T1000 (cell line): ENCODE measurements at places on chromosomes 7 and 10.
A peak's percentile ranks its signal among the peaks of the same experiment; 100 is the strongest.

DNA sequence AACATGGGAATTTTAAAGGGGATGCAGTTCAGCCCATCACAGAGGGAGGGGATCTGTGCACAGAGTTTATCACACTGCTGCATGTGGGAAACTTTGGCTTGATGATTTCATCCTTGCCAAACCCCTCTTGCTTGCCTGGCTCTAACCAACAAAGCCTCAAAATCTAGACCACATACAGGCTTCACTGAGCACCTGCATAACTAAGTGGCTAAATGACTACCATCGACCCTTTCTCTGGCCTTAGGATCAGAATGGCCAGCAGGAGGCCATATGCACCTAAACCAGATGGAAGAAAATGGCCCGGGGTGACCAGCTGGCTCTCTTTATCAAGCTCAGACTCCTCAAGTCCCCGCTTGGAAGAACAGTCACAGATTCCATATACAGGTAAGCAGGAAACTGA is 15.6 kb upstream of the ZNF25 start:
- no peak for DNase-seq

DNA sequence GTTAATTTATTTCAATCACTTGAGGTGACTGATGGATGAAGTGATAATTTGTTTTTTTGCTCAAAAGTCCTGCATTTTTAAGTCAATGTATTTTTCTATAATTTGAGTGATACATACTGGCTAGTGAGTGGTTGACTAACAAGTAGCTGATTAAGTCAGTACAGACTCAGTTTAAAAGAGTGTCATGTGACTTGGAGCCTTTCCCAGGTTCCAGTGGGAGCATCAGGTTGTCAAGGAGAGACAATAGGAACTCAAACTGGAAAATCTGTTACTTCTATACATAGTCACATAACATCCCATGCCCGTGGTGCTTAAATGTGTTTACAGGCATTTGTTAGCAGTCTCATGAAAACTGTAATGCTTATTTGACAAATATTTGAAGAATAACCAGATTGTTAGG is 154.7 kb downstream of the ANK3 start:
- DNase-seq, result no peak

- no peak for DNase-seq
Measured at GRCh38 chr10:61899997-61900828, 1.3 kb upstream of the ARID5B start.

DNA sequence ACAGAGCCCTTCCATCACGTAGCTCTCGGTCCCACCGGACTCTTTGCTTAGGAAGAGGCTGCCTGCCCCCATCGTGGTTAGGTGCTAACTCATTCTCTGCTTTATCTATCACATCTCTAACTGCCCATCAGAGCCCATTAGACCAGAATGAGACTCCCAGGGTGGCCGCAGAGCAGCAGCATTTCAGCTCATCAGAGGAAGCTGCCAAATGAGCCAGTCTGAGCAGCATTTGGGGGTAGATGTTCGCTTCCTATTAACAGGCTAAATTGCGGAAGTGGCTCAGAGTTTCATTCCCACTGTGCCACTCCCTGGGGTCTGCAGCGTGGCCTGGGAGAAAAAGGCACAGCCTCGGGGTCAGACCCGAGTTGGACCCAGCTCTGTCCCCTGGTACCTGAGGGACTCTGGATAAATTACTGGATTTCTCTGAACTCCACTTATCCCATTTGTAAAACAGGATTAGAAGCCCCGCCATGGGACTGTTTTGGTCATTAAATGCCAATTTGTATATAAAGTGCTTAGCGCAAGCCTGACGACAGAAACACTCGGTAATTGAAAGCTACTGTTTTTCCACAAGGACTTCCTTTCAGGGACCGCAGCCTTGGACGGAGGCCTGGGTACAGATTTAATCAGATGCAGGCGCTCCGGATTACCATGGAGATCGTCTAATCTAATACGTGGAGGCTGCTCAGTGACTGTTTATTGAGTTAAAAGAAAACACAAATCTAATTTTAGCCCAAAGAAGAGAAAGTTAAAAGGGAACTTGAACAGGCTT is 73.8 kb upstream of the PRLHR start:
- DNase-seq, result no peak

- DNase-seq, result peak; percentile 1
Measured at GRCh38 chr7:8433477-8434289, at the start of gene NXPH1. Gene NXPH1 (plus strand): TSS chr7:8433609.

DNA sequence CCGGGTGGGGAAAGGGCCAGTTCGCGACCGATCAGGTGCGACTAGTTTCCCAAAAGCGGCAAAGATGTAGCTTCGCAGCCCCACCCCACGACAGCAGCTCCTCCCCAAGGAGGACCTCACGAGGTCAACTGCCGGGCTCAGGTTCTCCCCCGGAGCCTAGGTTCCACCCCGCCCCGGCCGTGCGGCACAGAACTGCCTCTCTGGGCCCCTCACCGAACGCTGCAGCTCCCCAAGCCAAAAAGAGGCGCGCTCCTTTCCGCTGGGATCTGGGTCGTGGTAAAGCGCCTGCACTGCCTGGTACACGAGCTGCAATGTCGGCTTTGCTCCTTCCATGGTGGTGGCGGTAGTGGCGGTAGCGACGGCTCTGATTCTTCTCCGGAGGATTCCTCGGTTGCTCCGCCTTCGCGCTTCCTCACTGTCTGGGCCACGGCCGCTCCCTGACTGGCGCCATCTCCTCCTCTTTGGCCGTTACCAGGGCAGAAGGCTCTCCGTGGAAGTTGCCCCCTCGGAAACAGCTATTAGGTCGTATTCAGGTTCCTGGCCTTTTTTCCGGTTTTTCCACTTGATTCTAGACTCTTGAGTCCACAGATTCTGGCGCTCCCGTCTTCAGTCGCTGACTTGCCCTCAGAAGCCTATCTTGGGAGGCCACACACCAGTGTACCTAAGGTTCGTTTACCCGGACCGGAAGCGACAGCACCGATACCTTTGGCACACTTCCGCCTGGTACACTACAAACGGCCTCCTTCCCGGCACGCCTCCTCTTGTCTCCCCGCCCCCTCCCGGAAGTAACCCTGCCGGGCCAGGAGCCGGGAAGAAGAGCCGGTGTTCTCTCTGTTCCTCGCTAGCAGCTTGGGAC is at the start of gene TNPO3:
Gene TNPO3 (minus strand): TSS at position 674 of the 856 bp plus-strand sequence. CDS start 341 bp downstream, at position 333.
- DNase-seq, result peak; percentile 71

GRCh38 chr10:6108072-6108471 is 19.2 kb downstream of the RBM17 start:
- no peak for DNase-seq

DNA sequence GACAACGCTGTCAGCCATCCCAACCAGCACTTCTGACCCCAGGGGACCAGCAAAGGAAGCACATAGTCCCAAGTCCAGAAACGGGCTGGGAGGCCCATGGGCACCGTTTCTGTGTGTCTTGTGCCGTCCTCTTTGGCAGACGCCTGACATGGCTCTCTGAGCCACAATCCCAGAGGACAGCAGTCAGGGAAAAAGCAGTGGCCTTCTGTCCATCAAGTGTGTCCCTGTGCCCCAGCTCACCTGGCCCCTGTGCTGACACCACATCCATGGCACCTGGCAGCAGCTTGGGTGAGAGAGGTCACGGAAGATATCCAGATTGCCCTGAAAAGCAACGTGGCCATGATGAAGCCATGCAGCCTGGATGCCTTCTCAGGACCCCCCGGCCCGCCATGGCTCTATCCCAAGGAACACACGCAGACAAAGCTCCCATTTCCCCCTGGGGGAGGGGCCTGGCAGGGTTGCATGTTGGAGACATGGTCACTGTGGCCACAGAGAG is 38.1 kb upstream of the ANTXRL start:
- DNase-seq, result no peak

- DNase-seq, result no peak
Measured at GRCh38 chr7:131952365-131952764, 395.9 kb upstream of the PODXL start.

DNA sequence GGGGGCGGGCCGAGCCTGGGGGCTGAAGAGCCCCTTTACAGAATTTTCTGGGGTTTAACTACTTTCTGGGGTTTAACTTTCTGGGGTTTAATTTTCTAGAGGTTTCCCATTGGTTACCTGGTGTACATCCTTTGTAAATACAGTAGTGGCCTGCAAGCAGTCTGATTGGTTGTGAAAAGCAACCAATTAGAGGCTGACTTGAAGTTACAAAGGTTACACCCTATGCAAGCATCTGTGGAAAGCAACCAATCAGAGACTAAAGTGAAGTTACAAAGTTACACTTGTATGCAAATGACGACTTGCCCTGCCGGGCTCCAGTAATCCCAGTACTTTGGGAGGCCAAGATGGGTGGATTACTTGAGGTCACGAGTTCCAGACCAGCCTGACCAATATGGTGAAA is 27.4 kb downstream of the GTF2I start:
- DNase-seq, result no peak

GRCh38 chr10:21174715-21175495 is 277.8 kb upstream of the NEBL start:
- DNase-seq, result no peak

DNA sequence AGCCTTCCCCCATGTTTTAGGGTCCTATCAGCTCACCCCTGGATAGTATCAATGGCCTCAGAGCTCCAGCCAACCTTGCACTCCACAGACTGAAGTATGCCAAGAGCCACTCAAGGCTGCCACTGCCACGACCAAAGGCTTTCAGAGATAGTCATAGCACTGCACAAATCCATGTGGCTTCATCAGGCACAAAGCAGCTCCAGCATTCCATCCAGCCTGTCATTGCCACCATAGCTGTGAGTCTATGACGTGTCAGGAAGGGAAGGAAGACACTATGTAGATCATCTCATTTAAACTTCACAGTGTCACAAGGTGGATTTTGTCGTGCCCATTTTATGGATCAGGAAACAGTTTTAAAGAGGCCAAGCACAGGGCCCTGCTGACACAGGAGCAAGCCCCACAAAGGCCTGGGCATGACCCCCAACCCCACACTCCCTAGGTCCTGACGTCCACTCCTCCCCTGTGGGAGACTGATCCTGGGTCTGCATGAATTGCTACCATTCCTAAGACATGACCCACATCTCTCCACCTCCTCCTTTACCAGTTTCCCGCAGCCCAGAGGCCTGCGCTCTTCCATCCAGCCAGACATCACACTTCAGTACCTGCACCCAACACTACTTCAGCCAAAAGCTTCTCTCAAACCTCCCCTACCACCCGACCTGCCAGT is 119.4 kb downstream of the DIP2C start:
- DNase-seq, result no peak

GRCh38 chr10:79137300-79137756 is 68.6 kb downstream of the ZMIZ1 start:
- DNase-seq, result no peak

- no peak for DNase-seq
Measured at GRCh38 chr10:73471226-73471625, 24.6 kb downstream of the PPP3CB start.

GRCh38 chr7:138663725-138664710 is 37.1 kb downstream of the SVOPL start:
- DNase-seq, result no peak

DNA sequence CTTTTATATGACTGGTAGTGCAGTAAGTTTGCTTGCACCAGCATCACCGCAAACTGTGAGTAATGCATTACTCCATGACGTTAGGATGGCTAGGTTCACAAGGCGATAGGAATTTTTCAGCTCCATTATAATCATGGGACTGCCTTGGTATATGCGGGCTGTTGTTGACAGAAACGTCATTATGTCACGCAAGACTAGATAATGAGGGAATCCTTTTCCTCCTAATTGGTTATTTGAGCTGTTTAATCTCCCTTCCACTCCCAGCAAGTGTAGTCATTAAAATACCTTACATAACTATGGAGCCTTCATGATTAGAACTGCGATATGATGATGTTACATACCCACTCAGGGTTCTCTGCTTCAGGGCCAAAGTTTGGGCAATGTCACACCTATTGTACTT is 17.3 kb downstream of the KLLN start:
- DNase-seq, result peak; percentile 38

- DNase-seq, result no peak
Measured at GRCh38 chr7:141877365-141877764, 36.1 kb upstream of the PRSS37 start.

GRCh38 chr7:118590107-118590506 is 365.6 kb downstream of the ANKRD7 start:
- no peak for DNase-seq

DNA sequence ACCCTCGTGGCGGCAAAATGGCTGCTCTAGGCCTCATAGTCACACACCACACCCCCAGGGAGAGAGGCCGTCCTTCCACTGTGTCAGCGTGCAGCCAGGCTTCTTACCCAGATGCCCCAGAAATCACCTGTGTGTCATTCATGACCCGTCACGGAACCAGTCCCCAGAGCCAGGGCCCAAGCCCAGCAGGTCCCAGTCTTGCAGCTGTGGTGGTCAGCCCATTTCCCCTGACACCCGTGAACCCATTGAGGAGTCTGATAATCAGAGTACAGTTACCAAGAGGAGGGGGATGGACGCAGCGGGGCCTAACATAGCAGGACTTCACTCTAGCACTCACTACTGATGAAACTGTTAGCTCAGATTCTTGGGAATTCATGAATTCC is 112.1 kb downstream of the ACTR3B start:
- DNase-seq, result no peak

DNA sequence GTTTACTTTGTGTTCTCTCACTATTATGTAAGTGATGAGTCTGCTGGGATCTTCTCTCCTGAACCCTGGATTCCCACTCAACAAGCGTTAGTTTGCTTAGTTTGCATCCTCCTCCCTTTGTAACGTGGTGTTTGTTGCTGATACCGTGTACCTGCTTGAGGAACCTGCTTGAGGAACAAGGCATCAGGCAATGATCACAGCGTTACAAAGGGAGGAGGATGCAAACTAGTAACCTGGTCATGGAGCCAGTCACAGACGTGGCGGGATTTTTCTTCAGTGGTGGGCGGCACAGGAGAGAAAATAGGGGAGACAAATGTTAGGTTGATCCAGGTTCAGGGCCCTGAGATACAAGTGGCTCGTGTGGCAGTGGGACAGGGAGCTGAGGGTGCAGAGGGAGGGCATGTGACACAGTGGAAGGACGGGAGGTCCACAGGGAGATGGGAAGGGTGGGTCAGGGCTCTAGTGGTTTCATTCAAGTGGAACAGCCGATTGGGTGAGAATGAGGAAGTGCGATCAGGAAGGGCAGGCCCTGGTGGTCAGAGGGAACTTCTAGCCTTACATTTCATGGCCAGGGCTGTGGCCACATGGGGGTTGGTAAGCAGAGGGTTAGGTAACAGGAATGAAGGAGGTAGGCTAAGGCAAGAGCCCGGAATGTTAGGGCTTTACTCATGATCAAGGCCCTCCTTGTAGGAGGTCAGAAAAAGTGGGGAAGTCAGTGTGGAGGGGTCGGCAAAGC is 38.0 kb downstream of the SNX10 start:
- no peak for DNase-seq

GRCh38 chr7:55081068-55081467 is 62.3 kb downstream of the EGFR start:
- no peak for DNase-seq

- DNase-seq, result no peak
Measured at GRCh38 chr7:91165006-91165845, 99.0 kb upstream of the FZD1 start.

GRCh38 chr10:130300608-130301020 is 164.4 kb downstream of the GLRX3 start:
- DNase-seq, result no peak
